Activated CD8-positive, alpha-beta memory T cell treated with anti-CD3 and anti-CD28 coated beads, Interleukin-2, amount 50 U/mL, for 4 hours (primary cell): ENCODE measurements at places on chromosomes 11 and 22.

- no peak for DNase-seq
These were observed 9.2 kb upstream of the RBM14 start for GRCh38 chr11:66607126-66607834.

- no peak for DNase-seq
These were observed 61.5 kb downstream of the IGLL1 start for GRCh38 chr22:23518376-23519187.

GRCh38 chr22:38706101-38706900 is 557 bp downstream of the GTPBP1 start:
- peak; percentile 52 for DNase-seq

DNA sequence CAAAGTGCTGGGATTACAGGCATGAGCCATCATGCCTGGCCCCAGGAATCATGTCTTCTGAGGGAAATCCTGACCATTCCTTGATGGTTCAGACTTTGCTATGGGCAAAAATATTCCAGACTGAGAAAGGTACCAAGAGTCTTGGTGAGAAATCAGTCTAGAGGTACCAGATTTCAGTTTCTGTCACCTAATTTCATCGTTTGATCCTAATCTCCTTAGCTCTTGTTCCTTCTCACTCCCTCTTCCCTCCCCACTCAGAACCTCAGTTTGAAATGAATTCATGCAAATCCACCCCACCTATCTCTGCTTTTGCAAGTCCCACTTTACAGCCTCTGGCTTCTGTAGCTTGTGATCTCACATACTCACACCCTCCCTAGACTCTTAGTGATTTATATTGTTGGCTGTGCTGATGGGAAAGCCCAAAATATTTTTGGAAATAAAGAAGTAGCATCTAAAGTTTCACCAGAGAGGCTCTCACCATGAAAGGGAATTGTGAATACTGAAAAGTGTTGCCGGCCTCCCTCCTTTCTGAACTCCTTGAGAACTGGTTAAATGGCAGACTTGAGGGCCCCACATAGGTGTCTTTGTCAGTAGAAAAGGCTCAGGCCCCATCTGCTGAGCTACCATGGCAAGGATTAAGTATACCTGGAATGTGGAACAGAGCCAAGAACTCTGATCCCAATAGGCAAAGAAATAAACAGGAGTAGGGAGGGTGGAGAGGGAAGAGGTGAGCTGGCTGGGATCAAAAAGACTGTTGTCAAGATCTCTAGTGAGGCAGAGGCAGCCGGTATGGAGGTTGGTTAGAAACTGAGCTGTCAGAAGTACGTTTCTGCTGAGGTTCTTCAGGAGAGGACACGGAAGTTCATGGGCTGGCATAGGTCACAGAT is 190.5 kb upstream of the MTMR2 start:
- no peak for DNase-seq

GRCh38 chr11:88697139-88697538 is 359.6 kb upstream of the CTSC start:
- no peak for DNase-seq

DNA sequence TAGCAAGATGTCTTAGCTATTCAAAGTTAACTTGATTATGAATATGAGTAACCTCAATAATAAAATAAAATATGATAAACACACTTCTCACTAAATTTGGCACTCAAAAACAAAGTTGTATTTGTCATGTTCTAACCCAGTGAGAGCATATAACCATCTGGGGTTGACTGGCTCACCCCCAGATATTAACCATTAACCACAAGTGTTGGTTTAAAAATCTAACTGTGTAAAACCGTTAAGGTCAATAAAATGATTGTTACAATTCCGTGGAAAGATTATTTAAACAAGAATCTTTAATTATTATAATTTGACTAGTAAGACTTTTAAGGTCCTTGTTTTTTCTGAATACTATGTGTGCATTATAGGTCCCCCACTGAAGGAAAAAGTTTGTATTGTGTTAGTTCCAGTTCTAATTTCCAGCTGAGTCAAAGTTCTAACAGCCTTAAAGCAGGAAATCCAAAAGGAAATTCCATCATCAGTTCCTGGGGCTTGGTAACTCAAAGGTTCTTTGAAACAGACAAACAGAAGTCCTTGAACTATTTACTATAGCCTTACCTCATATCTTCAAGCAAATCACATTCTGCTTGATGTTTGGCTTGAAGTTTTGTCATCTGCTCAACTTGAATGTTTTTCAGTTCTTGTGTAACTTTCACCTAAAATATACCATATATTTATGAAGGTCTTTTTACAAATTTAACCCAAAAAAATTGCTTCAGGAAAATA is 2.5 kb downstream of the FCHSD2 start:
- DNase-seq, result no peak

DNA sequence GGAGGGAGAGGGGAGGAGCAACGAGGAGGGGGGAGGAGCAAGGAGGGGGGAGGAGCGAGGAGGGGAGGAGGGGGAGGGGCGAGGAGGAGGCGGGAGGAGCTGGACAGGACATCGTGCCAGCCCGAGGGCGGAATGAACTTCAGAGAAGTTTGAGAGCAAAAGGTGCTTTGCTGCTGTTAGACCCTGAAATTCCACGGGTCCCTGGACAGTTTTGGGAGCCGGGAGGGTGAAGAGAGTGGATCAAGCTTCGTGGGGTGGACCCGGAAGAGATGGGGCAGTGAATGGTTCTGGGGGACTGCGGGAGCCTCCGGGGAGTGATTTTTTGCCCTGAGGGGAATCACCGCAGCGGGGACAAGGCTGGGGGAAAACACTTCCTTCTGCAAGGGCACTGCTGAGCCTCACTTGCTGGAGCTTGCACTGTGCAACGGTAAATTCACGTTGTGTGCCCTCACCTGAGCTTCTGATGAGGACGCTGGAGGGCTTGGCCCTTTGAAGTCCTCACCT is 10.7 kb upstream of the NLRP6 start:
- peak; percentile 42 for DNase-seq

DNA sequence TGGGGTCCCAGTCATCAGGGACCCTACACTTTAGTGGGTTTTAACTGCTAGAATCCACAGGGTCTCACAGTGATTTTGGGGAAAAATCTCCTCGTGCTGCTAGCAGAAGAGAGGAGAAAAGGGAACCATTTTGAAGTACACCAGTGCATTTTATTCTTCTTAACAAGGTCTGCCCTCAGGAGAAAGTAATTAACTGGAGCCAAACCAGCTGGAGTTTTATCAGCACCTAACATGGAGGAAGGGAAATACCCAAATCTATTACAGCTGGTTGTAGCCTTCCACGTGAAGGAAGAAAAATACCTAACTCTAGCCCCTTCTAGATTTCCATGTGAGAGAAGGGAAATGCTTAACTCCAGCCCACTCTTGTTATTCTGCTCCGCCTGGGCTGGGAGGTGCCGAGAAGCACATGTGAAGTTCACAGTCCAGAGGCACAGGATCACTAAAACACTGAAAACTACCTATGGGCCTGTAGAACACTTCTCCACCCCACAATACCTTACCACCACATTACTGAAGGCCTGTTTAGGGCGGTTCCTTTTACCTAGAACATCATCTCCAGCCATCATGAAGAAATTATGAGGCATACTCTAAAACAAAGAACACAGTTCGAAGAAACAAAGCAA is 31.3 kb upstream of the TEAD1 start:
- no peak for DNase-seq

DNA sequence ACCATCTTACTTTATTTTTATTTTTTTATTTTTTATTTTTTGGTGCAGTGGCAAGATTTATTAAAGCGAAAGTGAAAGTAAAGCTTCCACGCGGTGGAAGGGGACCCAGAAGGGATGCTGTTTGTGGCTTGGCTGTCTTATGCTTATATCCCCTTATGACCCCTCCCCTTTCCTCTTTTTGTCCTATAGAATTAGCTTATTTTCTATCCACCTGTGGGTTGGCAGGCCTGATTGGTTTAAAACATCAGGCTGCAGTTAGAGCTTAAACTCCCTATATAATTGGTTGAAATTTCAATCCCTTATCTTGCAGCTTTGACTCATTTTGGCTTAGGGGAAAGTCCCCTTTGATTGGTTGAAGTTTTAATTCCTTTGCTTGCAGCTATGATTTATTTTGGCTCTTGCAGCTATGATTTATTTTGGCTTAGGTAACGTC is 50.5 kb downstream of the NNMT start:
- DNase-seq, result no peak

DNA sequence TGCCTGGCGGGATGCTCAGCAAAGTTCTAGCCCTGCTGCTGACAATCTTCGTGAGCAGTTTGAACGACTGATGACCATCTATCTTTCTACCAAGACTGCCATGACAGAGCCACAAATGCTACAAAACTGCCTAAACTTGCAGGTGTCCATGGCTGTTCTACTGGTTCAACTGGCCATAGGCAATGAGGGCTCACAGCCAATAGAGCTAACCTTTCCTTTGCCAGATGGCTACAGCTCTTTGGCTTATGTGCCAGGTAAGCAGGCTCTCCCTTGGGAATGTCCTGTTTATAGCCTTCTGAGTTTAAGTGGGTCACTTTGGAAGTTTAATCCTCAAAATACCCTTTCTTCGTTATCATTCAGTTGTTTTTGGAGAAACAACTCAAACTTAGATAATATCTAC is 20.1 kb downstream of the UBE4A start:
- no peak for DNase-seq

GRCh38 chr11:70862093-70862492 is 390.3 kb downstream of the SHANK2 start:
- DNase-seq, result no peak

GRCh38 chr11:69702769-69703452 is 911 bp downstream of the FGF19 start:
- DNase-seq, result no peak

- no peak for DNase-seq
These were observed 7.5 kb upstream of the SEZ6L start for GRCh38 chr22:26161746-26162145.

DNA sequence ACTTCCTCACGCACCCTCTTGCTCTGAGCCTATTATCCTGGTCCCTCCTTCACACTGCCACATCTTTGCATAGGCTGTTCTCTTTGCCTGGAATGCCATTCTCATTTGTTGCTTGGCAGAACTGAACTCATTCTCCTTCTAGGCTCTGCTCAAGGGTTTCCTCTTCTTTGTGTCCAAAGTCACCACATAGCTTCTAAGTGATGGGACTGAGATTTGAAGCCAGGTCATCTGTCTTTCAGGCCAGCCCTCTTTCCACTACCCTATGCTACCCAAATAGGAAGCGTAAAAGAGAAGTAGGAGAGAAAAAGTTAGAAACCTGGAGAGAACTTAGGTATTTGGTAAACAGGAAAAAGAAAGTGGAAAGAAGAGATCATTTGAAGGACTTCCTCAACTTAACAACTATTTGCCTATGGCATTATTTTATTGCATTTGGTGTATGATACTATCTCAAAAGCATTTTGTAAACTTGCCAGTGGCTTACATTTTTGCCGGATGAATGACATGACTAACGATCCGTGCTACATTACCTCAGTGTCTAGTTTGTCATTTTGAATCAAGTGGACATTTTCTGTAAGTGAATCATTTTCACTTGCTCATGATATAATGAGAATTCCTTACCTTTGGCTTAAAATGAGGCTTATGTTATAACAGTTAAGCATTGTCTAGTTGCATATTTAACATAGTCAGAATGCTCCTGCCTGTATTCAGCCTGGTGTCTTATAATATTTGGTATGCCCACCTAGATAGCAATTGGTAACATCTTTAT is 18.5 kb downstream of the NF2 start:
- no peak for DNase-seq

GRCh38 chr11:68589547-68590216 is 94.7 kb upstream of the GAL start:
- DNase-seq, result no peak

DNA sequence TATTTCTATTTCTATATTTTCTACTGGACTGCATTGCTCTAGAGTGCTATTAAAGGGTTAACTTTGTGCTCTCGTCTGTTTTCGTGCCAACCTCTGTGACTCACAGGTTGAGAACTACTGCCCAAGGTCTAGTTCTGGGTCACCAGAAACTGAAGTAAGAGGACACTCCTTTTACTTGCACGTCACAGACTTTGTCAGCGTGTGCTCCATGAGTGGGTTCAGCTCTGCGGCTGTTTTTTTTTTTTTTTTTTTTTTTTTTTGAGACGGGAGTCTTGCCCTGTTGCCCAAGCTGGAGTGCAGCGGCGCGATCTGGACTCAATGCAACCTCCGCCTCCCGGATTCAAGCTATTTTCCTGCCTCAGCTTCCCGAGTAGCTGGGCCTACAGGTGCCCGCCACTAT is 49.8 kb downstream of the CLMP start:
- no peak for DNase-seq

DNA sequence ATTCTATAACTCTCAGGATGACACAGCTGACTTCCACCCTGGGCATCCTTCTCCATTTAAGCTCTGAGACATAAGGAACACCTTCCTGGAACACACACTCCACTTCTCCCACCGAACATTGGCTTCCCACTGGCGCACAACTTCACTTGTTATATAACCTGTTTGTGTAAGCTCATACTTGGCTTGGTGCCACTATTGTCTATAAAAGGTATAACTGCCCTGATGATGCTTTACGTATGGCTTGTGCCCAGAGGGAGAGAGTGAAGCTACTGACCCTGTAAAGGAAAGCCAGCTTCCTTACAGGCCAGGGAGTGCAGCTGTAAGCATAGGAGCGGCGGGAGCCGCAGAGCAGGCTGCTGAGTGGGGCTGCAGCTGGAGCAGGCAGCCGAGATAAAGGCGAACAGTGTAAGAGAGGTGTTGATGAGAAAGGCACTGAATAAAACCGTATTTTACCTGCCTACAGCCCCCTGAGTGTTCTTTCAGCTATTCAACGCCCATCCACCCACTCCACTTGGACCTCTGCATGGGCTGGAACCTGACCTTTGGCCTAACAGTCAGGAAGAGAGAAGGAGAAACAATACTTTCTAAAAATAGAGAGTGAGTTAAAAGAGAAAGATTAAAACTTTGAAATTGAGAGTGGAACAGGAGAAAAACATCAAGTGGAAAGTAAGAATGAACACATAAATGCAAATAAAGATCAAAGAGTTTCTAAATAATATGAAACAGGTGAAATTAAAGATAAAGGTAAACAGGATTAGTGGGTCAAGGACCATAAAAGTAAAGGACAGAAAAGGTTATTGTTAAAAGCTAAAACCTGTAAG is 252.1 kb upstream of the ARHGAP42 start:
- no peak for DNase-seq

DNA sequence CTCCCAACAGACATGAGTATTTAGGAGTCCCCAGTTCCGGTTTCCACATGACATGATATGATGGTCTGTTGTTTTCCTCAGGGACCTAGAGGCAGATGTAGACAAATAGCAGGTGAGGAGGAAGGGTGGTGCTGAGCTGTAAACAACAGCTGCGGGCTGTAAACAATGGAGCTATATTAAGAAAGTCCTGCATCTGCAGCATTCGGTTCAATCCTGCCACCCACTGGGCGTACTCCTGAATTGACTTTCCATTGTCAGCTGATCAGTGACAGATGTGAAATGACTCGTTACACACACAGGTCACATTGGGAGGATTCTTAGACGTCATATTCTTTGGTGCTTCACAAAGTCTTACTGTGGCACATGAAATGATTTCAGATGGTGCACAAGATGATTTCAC is 26.8 kb upstream of the RAG1 start:
- DNase-seq, result no peak

GRCh38 chr11:96246718-96247552 is 96.1 kb downstream of the MAML2 start:
- DNase-seq, result no peak
